ENCODE measurements at places on chromosomes 13 and 19.

GRCh38 chr13:30845297-30846214 is 60.5 kb upstream of the MEDAG start:
- DNase-seq = no peak

GRCh38 chr13:113406321-113407102 is 42.6 kb upstream of the GRTP1 start:
- no peak for DNase-seq

GRCh38 chr13:84080748-84081530 is 198.7 kb upstream of the SLITRK1 start:
- no peak for DNase-seq

DNA sequence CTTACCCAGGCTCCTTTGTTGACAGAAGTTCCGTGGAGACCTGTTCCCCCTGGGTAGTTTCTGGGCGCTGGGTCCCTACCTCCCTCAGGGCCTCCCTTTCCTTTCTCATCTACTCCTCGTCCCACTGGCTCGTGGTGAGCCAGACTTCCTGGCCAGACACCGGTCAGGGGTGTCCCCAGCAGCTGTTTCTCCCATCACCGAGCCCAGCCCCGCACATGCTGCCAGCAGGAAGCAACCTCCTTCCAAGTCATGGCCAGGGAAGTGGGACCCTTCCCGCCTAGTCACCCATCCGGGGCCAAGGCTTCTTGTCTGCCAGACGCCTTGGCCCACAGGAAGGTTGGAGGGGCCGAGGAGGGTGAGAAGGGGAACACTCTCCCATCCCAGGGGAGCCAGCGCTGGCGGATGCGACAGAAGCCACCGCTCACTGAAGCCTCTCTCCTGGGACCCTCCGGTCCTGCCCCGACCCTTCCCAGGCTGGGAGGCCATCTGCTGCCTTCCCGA is 5.7 kb downstream of the PAK4 start:
- no peak for DNase-seq

All from stimulated activated CD4-positive, alpha-beta T cell treated with anti-CD3 and anti-CD28 coated beads, TNF-alpha, amount 100 ng/mL, for 24 hours (primary cell).